Cerebellar nuclear complex (tissue), 1 donor: ENCODE measurements at places on chromosomes 1 and 21.

GRCh38 chr1:20439282-20439681, 46.7 kb downstream of the CAMK2N1 start:
- DNase-seq, result no peak

- DNase-seq, result peak; percentile 50
Measured at GRCh38 chr1:203440771-203441170, 34.8 kb upstream of the PRELP start.

GRCh38 chr1:3114846-3115245, 45.8 kb downstream of the PRDM16 start:
- no peak for DNase-seq

DNA sequence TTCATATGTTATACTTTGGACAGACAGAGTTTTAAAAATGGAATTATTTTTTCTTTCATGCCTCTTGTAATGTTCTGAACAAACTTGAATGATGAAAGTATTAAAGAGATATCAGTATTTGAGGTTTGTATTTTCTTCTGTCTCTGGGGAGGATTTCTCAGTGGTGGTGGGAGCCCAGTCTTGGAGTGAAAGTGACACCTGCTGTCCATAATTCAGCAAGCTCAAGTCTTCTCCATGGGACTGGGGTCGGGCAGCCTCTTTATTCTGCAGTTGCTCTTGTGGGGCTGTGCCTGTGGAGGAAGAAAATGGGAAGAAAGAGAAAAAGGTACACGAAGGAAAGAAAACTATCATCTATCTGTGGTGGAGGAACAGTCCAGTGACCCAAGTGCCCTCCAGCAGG, 56.1 kb downstream of the SMYD2 start:
- DNase-seq, result no peak

DNA sequence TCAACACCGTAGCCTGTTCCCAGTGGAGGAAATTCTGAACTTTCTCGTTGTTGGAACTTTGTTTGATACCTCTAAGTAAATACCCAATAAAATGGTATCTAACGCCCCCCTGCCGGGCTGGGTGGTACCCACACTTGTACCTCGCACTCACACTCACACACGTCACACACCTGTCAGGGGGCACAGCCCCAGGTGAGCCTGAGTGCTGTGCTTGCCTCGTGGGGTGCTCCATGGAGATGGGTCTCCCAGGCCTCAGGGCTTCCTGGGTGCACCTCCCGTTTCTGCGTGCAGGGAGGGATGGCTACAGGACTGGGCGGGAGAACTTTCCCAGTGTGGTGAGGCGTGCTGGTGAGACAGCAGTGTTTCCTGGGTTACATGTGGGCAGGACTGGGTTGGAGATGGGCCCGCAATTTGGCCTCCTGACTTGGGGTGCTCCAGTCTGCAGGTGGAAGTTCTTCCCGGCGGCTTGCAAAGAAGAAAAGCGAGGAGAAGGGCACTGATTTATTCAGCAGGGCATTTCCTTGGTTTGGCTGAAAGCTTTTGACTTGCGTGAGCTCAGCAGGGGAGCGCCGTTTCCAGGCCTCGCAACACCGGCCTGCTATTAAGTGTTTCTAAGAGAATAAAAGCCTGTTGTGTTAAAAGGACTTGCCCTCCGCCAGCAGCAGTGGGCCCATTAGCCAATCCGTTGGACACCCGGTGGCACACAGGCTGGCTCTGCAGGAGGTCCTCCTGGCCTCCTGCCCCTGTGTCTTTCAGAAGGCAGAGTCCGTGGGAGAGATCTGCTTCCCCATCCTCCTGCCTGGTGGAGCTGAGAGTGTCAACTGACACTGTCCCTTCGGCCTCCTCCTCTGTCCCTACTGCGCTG, 79.7 kb downstream of the KIF26B start:
- peak; percentile 25 for DNase-seq

GRCh38 chr1:211538287-211538686, 40.7 kb downstream of the SLC30A1 start:
- no peak for DNase-seq

DNA sequence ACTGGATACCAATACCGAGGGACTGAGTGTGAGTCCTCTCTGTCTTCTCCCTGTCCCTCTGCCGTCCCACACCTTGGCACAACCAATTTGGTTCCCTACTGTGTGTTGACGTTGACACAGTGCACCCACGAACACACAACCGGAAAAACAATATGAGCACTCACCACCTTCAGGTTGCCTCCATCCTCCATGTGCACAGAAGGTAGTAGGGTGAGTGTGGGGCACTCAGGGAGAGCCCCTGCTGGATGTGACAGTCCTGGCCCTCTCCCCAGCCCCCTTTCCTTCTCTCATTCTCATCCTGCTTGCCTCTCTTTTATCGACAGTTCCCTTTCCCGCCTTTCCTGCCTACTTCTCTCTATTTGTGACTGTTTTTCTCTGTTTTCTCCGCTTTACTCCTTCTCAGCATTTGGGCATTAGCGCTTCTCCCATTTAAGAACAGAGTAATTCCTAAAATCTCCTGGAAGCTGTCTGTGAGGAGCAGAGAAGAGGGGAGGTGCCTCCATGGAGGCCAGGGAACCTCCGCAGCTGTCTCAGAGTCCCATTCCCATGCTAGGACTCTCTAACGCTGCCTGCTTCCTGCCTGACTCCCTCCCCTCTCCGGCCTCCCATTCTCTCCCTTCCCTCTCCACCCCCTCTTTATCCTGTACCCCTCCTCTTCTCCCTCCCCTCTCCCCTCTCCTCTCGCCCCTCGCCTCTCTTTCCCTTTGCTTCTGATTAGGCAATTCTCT, 16.4 kb downstream of the CADM3 start:
- DNase-seq, result no peak

- no peak for DNase-seq
Measured at GRCh38 chr1:46522184-46522968, 29.1 kb downstream of the KNCN start.

DNA sequence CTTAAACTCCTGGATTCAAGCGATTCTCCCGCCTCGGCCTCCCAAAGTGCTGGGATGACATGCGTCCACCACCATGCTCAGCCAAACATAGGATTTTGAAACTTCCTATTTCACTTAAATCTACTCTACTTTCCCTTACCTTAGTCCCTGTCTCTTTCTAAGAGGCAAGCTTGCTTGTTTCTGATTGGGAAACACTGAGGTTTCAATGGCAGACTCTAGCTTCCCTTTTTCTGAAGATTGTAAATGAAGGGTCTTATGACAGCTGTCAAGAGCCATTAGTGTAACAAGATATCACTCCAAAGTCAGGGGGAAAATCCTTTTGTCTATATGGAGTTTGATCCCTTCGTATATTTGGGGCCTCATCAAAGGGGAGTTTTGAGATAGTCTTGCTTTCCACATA, 23.5 kb upstream of the LMO4 start:
- no peak for DNase-seq

GRCh38 chr1:7943251-7943650, 2.6 kb upstream of the TNFRSF9 start:
- no peak for DNase-seq

- no peak for DNase-seq
Measured at GRCh38 chr21:42590431-42591131, 62.8 kb upstream of the PDE9A start.

DNA sequence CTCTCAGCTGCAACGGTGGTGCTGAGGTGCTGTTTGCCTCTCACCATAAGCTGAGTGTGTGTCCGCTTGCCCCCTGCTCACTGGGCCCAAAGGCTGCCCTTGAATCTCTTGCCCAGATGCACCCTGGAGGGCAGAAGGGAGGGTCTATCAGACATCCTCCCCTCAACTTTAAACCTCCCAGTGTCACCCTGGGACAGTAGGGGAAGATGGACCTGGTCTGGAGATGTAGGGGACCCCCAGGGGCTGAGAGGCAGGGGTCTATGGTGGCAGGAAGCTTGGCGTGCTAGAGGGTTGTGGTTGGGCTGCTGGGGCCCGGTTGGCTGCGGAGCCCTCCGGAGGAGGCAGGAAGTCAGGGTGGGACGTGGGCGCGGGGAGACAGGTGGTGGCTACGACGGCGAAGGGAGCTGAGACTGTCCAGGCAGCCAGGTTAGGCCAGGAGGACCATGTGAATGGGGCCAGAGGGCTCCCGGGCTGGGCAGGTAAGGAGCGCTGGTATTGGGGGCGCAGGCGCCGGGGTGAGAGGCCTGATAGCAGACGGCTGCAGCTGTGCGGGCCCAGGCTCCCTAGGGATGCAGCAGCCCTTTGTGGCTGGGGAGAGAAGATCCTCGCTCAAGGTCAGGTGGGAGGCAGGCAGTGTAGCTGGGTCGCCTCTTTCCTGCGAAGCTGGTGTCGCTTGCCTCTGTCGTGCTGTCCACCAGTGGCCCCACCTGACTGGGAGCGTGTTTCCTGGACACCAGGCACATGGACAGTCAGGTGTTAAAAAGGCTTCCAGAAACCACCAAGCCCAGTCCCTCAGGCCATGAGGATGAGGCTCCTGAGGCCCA, at the start of gene LCK:
Gene LCK, plus strand, starts transcription at position 373 of the 824 bp plus-strand sequence. CDS start 23,065 bp downstream, outside the sequence.
- no peak for DNase-seq

GRCh38 chr1:213820362-213821149, 167.2 kb upstream of the PROX1 start:
- no peak for DNase-seq

GRCh38 chr1:215397106-215397505, 170.0 kb upstream of the KCTD3 start:
- DNase-seq, result no peak

- DNase-seq, result no peak
Measured at GRCh38 chr1:60059468-60059867, 14.1 kb downstream of the C1orf87 start.

- DNase-seq, result no peak
Measured at GRCh38 chr1:162357681-162358266, 18.9 kb downstream of the SPATA46 start.

GRCh38 chr1:82598812-82599211, 798.1 kb downstream of the ADGRL2 start:
- DNase-seq, result no peak

- DNase-seq, result no peak
Measured at GRCh38 chr1:53014791-53015507, 47.1 kb upstream of the PODN start.

DNA sequence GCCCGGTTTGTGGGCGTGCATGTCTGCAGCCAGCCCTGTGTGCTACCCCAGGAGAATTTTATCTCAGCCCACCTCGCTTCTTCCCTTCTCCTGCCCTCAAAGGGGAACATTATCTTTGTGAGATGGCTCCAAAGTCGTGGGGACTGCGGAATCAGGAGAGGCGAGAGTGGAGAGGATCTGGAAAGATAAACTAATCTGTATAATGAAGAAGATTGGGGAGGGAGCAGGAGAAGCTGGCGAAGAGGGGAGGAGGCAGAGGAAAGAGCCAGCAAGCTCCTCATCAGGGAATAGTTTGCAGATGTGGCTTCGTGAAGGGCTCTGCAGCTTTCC, 310.3 kb downstream of the MATN1 start:
- no peak for DNase-seq

- no peak for DNase-seq
Measured at GRCh38 chr21:40631211-40631610, 215.7 kb downstream of the DSCAM start.

GRCh38 chr1:201282931-201283829, at the start of gene PKP1:
Gene PKP1 (plus strand): TSS chr1:201283506. CDS start chr1:201283703, 197 bp downstream.
- DNase-seq, result no peak

- no peak for DNase-seq
Measured at GRCh38 chr1:224759681-224760091, 143.6 kb downstream of the CNIH3 start.

GRCh38 chr1:58227604-58228003, 318.9 kb downstream of the OMA1 start:
- no peak for DNase-seq

GRCh38 chr1:228863776-228864175, 128.5 kb downstream of the RHOU start:
- DNase-seq, result no peak

- DNase-seq, result no peak
Measured at GRCh38 chr21:14926186-14926585, 138.6 kb downstream of the NRIP1 start.

DNA sequence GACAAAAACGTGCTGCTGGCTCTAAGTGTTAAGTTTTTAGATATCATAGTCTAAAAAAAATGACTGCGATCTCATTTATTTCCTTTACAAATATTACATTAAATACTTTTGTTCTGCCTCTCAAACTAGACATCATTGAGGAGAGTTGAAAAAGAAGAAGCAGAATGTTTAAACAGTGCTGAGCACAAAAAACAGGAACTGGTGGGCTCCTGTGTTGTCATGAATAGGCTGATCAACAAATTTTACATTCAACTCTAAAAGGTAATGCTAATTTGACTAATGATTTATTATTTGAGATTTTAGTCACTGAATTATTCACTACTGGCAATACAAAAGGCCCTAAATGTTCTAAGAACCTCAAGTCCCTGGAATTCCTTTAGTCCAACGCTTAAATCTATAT, 66.1 kb downstream of the GPATCH2 start:
- DNase-seq, result no peak

DNA sequence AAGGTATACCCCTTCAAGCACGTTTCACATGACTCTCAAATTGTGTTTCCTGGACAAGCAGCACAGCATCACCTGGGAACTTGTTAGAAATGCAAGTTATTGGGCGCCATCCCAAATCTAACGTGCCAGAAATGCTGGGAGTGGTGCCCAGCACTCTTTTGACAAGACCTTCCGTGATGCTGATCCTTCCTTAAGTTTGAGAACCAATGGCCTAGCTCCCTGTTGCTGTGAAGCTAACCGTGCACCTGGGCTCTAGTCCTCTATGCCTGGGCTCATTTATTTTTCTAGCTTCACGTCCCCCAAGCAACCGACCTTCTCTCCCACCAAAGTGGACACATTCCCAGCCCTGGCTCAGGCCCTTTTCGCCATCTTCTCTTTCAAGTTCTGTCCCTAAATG, 4.3 kb downstream of the BEST4 start:
- no peak for DNase-seq

DNA sequence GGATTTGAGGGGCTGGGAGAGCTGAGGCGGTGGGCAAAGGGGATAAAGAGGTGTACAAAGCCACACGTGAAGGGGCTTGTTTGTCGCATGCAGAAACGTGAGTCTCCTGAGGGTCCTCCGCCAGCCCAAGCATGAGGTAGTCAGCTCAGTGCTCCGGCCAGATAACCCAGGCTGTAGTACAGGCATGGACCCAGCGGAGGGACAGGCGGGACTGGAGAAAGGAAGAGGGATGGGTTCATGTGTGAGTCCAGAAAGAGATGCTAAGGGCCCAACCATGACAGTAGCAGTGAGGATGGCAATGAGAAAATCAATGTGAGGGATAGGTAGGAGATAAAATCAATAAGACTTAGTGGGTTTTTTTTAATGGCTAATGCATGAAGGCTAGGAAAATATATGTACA, 13.7 kb upstream of the ELK4 start:
- DNase-seq, result no peak
